Activated CD4-positive, CD25-positive, alpha-beta regulatory T cell (primary cell): ENCODE measurements at places on chromosomes 12 and 14.

DNA sequence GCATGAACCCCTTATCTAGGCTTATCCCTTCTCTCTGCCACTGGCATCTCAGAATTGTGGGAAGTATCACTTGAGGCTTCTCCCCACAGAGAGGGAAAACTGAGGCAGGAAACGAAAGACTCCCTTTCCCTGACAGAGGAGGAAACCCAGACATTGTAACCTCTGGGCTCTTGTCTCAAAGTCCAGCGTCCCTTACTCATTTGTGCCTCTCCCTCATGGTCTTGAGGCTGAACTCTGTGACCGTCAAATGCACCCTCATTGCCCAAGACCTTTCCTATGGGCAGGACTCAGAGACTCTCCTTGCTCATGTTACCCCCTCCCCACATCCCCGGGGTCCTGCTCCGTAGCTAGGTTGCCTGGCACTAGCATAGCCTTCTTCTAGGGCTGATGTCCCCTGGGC, 3.8 kb downstream of the CACNB3 start:
- DNase-seq: no peak

DNA sequence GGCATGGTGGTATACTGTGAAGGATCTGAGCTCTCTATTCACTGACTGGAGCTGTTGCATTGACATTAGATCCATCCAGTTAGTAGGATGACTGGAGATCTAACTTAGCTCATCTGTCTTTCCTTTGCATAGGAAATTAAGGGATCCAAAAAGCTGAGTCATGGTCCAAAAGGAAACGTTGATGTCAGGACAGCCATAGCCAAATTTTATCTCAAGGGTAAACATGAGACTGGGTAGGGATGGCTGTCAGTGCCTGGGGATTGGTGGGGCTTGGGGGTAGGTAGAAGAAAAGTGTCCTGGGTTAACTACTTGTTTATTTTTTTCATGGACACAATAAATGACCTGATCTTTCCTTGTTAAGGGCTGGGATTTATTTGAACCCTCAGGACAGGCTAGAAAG, 4.6 kb downstream of the FAM177A1 start:
- no peak for DNase-seq

DNA sequence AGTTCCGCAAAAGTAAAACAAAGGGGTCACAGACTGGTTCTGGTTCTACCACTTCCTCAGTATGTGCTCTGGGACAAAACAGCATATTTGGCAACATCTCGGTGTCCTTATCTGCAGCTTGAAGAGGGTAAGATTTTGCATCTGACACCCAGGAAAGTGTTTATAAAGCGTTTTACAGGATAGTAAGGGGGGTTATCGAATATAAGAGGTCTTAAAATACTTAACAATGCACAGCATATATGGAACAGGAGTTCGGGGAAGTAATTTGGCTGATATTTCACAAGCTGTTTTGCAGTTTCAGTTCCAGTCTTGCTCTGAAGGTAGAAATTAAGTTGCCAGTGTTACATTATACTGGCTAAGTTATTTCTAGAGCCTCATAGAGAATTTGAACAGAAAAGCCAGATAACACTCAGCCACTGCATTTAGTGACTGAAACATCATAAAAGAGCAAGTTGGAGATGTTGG, 904 bp upstream of the MAP4K5 start:
- no peak for DNase-seq

DNA sequence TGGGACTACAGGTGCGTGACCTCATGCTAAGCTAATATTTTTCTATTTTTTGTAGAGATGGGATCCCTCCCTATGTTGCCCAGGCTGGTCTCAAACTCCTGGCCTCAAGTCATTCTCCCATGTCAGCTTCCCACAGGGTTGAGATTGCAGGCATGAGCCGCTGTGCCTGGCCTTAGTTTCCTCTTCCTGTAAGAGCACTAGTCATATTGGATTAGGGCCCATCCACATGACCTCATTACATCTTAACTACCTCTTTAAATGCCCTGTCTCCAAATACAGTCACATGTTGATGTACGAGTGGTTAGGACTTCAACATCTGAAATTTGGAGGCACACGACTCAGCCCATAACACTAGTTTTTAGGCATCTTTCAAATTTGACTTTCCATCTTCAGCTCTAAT, 72.2 kb upstream of the RASSF3 start:
- DNase-seq: no peak

- no peak for DNase-seq
Observed at GRCh38 chr12:83210933-83211332, 524.2 kb downstream of the TMTC2 start.

DNA sequence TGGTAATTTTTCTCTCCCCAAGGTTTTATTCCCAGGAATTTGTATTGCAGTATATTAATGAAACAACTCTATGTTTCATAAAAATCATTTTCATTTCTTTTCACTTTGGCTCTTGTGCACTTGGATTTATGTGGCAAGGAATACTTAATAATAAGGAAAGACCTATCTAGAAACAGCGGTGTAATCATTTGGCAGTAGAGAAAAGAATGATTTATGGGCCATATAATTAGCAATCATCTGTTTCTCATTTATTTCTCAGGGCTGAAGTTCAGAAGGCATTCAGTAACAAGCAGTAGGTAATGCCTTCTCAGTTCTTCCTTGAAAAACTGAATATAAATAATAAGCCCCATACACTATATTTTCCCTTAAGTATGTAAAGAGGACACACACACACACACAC, 172.6 kb downstream of the ANO4 start:
- DNase-seq: no peak

DNA sequence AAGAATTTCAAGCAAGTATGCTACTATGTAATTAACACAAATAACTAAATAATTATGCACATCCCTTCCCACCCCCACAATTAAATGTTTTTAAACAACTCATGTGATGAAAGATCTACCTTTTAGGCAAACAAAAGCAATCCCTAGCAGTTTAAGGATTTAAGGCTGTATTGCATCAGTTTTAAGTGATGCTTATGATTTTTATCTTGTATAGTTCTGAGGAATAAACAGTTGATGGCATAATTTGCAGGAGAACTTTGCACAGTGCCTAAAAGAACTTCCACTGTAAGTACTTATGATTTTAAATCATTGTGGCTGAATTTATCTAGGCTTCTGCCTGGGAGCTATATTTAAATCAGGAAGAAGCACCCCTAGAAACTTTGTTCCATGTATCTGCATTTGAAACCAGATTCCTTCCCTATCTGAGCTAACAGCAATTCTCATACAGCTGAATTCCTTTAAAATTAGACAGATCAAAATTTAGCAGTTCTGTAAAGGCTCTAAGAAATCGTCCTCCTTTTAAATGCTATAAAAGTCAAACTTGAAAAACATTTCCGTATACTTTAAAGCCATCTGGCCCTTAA, 388.6 kb downstream of the BCAT1 start:
- DNase-seq: no peak

- no peak for DNase-seq
Observed at GRCh38 chr14:75429562-75429961, 1.7 kb downstream of the JDP2 start.

GRCh38 chr12:53617700-53618099, 8.5 kb downstream of the ATF7 start:
- DNase-seq: no peak
